ENCODE measurements at places on chromosomes 12 and 14.

GRCh38 chr14:68953196-68953555 is 25.9 kb downstream of the ACTN1 start:
- peaks cover 63% of the 10 kb centered on the region for H3K4me1 ChIP-seq
- H3K27ac ChIP-seq: no peak overlapping the region
- H3K4me3 ChIP-seq: no peak overlapping the region
- no peaks in the 10 kb centered on the region for H3K27me3 ChIP-seq

DNA sequence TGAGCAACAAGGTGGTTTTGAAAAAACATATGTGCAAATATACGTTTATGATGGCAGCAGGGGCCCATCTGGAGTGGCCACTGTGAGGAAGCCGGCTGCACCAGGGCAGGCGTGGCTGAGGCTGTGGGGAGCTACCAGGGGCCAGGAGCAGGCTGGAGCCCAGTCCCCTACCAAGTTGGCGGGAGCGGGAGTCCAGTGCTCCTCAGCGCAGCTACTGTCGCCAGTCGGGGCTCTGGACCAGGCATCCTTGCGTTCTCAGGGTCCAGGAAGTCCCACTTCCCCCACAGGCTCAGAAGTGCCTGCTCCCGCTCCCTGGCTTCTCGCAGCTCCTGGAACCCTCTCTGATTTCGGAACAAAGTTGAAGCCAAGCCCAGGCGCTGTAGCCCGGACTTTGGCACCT is 1377.5 kb upstream of the FLRT2 start:
- no peaks in the 10 kb centered on the region for H3K27me3 ChIP-seq
- no peak overlapping the region for H3K4me3 ChIP-seq
- no peak for DNase-seq
- no peaks in the 10 kb centered on the region for H3K4me1 ChIP-seq
- no peak overlapping the region for H3K27ac ChIP-seq
- H3K36me3 ChIP-seq: no peaks in the 10 kb centered on the region

DNA sequence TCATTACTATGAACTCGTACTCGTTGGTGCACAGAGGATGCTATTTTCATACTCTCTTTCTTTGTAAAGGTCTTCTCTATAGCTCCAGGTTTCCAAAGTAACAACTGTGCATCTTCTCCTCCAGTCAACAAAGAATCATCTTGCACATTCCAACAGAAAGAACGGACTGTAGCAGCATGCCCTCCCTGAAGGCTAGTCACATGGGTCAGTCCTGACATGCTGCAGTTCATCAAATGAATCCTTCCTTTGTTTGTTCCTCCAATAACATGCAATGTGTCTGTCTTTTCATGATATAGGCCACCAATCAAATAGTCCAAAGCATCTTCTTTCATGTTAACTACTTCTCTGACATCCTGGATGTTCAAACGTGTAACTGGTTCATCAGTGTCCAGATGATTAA is 42.9 kb downstream of the WDR89 start:
- DNase-seq: no peak
- H3K36me3 ChIP-seq: peaks cover 71% of the 10 kb centered on the region
- no peak overlapping the region for H3K4me3 ChIP-seq

DNA sequence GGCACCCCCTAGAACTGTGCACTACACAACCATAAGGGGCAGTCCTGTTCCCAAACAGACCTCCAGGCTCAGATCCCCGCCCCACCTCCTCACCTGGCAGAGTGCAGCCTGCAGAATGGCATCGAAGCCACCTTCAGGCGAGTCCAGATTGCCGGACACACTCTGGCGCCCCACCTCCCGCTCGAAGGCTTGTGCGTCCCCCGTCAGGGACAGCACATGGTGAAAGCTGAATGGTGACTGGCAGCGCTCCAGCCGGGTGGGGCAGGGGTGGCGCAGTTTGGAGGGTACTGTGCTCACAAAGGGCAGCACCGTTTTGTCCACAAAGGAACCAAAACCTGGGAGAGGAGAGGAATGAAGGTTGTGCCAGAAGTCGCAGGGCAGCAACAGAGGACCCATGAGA is 10.6 kb downstream of the ITGB7 start:
- H3K4me1 ChIP-seq: peaks cover 63% of the 10 kb centered on the region
- DNase-seq: no peak
- H3K27me3 ChIP-seq: no peaks in the 10 kb centered on the region
- peaks cover 87% of the 10 kb centered on the region for H3K36me3 ChIP-seq

DNA sequence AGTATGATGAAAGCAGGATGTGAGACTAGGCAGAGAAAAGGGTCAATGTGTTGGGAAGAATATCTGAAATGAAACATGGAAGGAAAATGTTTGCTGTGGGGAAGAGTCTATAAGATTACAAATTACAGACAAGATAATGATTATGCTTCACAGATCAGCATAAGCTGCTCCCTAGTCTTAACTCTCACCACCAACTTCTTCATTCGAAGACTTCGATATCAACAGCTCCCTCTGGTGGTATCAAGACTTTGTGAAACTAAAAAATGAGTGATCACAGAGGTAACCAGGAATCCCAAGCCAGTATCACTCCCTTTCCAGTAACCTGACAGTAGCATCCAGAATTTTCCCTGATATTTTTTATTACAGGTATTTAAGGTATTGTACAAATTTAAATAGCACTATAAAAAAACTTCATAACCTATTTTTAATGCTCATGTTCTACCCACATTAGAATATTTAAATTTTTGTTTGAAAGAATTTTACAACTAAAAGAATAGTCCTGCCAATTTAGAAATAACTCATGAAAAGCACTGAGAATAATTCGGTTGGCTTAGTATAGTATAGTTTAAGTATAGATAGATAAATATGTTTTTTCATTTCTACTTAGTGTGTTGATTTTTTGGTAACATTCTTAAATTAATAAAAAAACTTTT is 84.4 kb downstream of the C2CD5 start:
- H3K4me3 ChIP-seq: no peak overlapping the region
- peaks cover 15% of the 10 kb centered on the region for H3K36me3 ChIP-seq
- H3K4me1 ChIP-seq: no peaks in the 10 kb centered on the region

- no peak within 1 kb of the TSS for H3K27ac ChIP-seq
- H3K27me3 ChIP-seq: peaks cover 20% of the 10 kb centered on the region
- peak; percentile 34 for DNase-seq
Measured at GRCh38 chr14:23183479-23183878, at the start of gene SLC7A8. Gene SLC7A8, minus strand, starts transcription at chr14:23183660. Its CDS starts 746 bp downstream, at chr14:23182914.

GRCh38 chr14:68544081-68544892 is 248.6 kb downstream of the ZFP36L1 start:
- H3K36me3 ChIP-seq: no peaks in the 10 kb centered on the region
- no peak overlapping the region for H3K27ac ChIP-seq
- DNase-seq: no peak
- peaks cover 2% of the 10 kb centered on the region for H3K27me3 ChIP-seq

- DNase-seq: peak; percentile 34
- peak overlapping the region; percentile 52 for H3K4me3 ChIP-seq
- H3K4me1 ChIP-seq: peaks cover 21% of the 10 kb centered on the region
- H3K27me3 ChIP-seq: peaks cover 13% of the 10 kb centered on the region
- peak overlapping the region; percentile 87 for H3K27ac ChIP-seq
- H3K36me3 ChIP-seq: peaks cover 5% of the 10 kb centered on the region
Measured at GRCh38 chr14:55762595-55763232, 182.7 kb downstream of the KTN1 start.

GRCh38 chr14:95697764-95698163 is 11.5 kb downstream of the TCL1B start:
- H3K36me3 ChIP-seq: no peaks in the 10 kb centered on the region
- H3K27ac ChIP-seq: no peak overlapping the region
- no peaks in the 10 kb centered on the region for H3K4me1 ChIP-seq
- H3K4me3 ChIP-seq: no peak overlapping the region
- peaks cover 5% of the 10 kb centered on the region for H3K27me3 ChIP-seq
- no peak for DNase-seq

GRCh38 chr12:6364044-6364374 is 11.4 kb downstream of the SCNN1A start:
- H3K4me3 ChIP-seq: peak overlapping the region; percentile 81
- H3K27me3 ChIP-seq: peaks cover 13% of the 10 kb centered on the region
- peak; percentile 64 for DNase-seq
- H3K27ac ChIP-seq: peak overlapping the region; percentile 90
- no peaks in the 10 kb centered on the region for H3K36me3 ChIP-seq

DNA sequence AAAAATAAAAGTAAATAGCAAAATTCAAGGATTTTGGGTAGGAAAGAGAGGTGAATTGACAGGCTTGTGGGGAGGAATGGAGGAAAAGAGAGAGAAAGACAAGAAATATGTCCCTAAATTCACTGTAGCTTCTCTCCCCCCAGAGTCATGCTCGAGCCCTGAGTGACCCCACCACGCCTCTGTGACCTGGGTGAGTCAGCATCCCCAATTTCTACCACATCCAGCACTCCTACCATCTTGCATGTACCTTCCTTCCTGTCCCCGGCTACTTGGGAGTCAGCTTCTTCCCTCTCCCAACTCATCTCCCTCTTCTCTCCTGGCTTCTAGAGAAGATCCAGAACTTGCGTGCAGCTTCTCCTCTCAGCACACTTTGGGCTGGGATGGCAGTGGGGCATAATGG is 9.8 kb downstream of the ZNF219 start:
- H3K4me1 ChIP-seq: peaks cover 23% of the 10 kb centered on the region
- no peak overlapping the region for H3K27ac ChIP-seq
- no peaks in the 10 kb centered on the region for H3K36me3 ChIP-seq
- no peak for DNase-seq

- peaks cover 40% of the 10 kb centered on the region for H3K4me1 ChIP-seq
- no peaks in the 10 kb centered on the region for H3K36me3 ChIP-seq
- DNase-seq: no peak
- H3K4me3 ChIP-seq: no peak overlapping the region
- H3K27me3 ChIP-seq: no peaks in the 10 kb centered on the region
Measured at GRCh38 chr14:61620130-61620946, 75.0 kb upstream of the HIF1A start.

- no peak overlapping the region for H3K27ac ChIP-seq
- no peaks in the 10 kb centered on the region for H3K36me3 ChIP-seq
- H3K27me3 ChIP-seq: no peaks in the 10 kb centered on the region
- DNase-seq: no peak
- no peaks in the 10 kb centered on the region for H3K4me1 ChIP-seq
Measured at GRCh38 chr14:27050208-27050607, 452.4 kb upstream of the NOVA1 start.

- no peak within 1 kb of the TSS for H3K4me3 ChIP-seq
- H3K4me1 ChIP-seq: no peaks in the 10 kb centered on the region
- H3K36me3 ChIP-seq: peaks cover 12% of the 10 kb centered on the region
- H3K27ac ChIP-seq: no peak within 1 kb of the TSS
Measured at GRCh38 chr12:2834581-2835491, at the start of gene NRIP2. Gene NRIP2, minus strand, starts transcription at chr12:2835035. Its CDS starts 52 bp downstream, at chr12:2834983.

DNA sequence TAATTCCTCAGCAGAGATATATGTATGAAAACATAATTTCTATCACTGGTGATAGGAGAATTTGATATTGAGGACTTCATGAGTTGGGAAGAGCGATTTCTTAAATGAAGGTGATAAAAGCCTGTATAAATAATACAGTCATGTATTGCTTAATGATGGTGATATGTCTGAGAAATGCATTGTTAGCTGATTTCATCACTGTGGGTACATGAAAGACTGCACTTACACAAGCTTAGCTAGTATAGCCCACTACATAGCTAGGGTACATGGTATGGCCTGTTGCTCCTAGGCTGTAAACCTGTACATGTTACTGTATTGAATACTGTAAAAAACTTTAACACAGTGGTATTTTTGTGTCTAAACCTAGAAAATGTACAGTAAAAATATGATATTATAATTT is 63.4 kb downstream of the ANO4 start:
- no peak overlapping the region for H3K27ac ChIP-seq
- H3K4me1 ChIP-seq: no peaks in the 10 kb centered on the region

DNA sequence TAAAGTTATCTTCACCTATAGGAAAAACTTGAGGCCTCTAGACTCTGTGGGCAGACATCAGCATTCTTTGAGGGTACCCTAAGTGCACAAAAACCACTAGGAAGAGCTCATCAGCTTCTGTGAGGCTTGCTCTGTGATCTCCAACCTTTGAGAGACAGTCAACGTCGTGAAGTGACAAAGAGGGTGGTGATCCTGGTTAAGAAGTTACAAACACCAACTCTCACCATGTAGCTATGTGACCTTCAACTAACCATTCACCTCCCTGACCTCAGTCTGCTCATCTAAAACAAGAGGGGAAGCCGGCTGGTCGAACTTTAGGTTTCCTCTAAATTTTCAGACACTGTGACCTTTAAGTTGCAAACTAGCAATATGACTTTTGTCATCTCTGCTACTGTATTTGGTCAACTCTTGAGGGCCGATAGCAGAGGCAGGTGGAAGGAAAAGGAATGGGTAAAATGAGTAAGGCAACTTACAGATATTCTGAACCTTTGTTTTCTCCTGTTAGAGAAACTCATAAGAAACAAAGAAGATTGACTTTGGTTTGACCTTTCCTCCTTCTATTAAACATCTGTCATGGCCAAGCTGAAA is 103.2 kb upstream of the PARP11 start:
- H3K27me3 ChIP-seq: no peaks in the 10 kb centered on the region
- peaks cover 52% of the 10 kb centered on the region for H3K4me1 ChIP-seq
- no peak overlapping the region for H3K4me3 ChIP-seq
- H3K27ac ChIP-seq: no peak overlapping the region

DNA sequence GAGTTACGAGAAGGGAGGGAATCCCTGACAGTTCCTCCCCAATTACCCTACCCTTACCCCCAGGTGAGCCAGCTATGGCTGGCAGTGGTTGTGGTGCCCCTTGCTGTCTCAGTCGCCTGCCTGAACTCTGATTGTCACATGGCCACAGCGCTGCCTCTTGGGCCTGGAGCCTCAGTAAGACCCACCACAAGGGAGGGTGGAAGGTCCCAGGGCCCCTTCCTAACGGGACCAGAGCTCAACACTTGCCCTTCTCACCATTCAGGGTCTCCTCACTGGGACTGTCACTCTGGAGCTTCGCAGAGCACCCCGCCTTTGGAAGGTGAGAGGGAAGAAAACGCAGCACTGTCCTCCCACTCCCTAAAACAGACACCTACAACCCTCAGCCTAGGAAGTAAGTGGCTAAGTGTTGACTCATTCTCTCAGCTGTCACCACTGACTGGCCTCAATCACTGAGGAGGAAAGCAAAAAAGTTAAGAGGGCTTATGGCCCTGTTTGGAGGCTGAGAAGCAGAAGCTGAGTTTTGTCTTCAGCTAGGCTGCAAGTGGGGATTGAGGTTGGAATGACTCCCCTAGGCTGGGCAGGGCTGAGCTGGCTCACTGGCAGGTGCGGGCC is 1.0 kb downstream of the TMEM253 start:
- H3K27me3 ChIP-seq: peaks cover 45% of the 10 kb centered on the region
- peaks cover 44% of the 10 kb centered on the region for H3K4me1 ChIP-seq
- peak overlapping the region; percentile 90 for H3K4me3 ChIP-seq
- DNase-seq: no peak

- no peak overlapping the region for H3K4me3 ChIP-seq
- H3K4me1 ChIP-seq: peaks cover 3% of the 10 kb centered on the region
- H3K36me3 ChIP-seq: no peaks in the 10 kb centered on the region
- DNase-seq: no peak
Measured at GRCh38 chr14:79735121-79735520, 476.2 kb downstream of the DIO2 start.

DNA sequence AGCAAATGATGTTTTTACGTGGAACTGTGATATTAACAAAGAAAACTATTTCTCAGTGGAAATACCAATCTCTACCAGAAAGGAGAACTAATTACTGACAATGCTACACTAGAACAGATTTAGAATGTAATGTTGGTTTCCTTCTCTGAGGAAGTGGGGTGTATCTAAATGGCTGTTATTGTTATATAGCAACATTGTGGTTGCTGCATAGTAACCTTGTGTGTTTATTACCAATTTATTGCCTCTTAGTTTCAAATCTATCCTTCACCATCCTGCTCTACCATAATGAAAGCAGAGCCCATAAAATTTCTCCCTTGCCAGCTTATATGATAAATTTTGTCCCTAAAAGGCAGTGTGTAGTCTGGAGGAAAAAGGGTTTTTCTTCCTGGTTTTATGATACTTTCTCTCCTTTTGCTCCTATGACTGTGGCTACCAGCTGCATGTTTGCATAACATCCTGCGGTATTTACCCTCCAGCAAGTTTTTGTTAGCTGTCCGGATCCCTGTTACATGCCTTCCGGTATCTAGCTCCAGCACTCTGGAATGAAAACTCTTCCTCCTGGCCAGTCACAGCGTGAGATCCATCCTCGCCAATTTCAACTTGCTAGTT is 5.7 kb upstream of the KLRK1 start:
- no peaks in the 10 kb centered on the region for H3K36me3 ChIP-seq
- H3K27ac ChIP-seq: no peak overlapping the region
- H3K27me3 ChIP-seq: peaks cover 4% of the 10 kb centered on the region
- no peaks in the 10 kb centered on the region for H3K4me1 ChIP-seq
